GM12865 (cell line): ENCODE measurements at places on chromosomes 6 and 20.

DNA sequence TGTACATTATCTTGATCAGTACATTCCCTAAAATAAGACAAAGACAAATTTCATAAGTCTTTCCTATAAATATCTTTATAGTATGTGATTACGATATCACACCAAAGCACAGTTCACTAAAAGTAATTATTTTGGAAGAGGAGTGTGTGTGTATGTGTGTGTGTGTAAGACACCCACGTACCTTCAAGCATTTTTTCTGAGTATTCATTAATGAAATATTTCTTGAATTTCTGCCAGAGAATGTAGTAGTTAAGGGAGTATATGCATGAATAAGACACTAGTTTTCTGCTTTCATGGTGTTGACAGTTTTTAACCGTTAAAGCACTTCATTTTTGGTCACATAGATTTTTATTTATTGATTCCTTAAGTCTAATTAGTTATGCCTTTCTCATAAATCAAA is 36.8 kb downstream of the MANEA start:
- no peak for DNase-seq

DNA sequence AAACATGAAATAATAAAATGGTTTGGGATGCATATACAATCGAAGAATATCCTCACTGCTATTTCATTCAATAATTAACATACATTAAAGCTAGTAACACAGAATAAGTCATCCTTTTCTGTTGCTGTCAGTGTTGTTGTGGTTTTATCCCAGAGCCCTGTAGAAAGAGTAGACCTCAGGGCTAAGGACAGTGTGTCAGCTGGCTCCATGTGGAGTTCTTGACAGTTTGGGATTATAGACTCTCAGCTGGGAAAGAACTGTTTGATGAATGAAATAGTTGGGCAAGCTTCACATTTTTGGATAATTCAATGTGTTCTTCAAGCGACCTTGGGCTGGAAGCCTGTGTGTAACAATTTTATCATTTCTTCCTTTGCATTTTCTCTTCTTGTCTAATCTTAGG is 10.1 kb downstream of the UTRN start:
- no peak for DNase-seq

- no peak for DNase-seq
Observed at GRCh38 chr20:17282501-17282900, 55.7 kb downstream of the PCSK2 start.

GRCh38 chr6:16078064-16078463 is 50.8 kb upstream of the MYLIP start:
- peak; percentile 58 for DNase-seq

DNA sequence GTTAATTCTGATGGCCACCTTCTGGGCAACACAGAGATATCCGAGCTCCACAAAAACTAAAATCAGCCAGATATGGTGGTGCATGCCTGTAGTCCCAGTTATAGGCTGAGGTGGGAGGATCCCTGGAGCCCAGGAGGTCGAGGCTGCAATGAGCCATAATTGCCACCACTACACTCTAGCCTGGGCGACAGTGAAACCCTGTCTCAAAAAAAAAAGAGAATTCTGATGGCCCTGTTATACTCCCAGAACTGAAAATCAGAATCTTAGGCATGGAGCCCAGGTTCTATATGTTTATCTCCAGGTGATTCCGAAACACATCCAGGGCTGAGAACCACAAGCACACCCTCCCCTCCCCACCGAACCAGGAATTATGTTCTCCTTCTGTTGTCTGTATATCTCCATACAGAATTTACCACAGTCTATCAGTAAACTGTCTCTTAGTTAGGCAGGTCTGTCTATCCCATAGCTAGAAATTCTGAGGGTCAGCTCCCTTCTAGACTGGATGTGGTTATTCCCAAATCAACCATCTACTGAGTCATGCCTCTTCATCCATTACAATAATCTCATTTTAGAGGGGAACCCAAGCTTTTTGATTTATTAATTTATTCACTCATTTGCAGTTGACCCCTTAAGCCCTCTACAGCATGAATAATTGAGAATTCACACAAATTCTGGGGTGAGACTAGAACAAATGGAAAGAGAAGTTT is 24.8 kb upstream of the CCND3 start:
- DNase-seq, result no peak

- no peak for DNase-seq
Observed at GRCh38 chr6:16759181-16759645, 2.0 kb downstream of the ATXN1 start.

GRCh38 chr6:14543971-14544585 is 426.5 kb downstream of the CD83 start:
- no peak for DNase-seq

- no peak for DNase-seq
Observed at GRCh38 chr6:91031581-91031980, 444.7 kb upstream of the MAP3K7 start.

DNA sequence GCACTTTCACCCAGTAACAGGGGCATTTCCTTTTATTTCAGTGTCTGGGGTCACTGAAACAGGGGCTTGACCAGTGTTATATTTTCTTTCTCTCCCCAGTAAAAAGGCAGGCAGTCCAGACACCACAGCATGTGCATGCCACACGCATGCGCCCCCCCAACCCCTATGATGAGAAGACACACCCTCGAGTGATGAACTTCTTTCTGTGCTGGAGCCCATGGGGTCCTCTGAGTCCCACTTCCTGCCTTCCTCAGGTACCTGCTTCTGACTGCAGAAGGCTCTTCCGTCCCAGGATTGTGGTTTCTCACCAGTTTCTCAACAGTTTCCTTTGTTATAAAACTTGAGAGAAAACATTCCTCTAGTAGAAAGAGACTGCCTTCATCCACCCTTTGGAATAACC is 45.7 kb upstream of the TMEM181 start:
- peak; percentile 31 for DNase-seq

- DNase-seq, result no peak
Observed at GRCh38 chr6:154782193-154782592, 49.0 kb downstream of the SCAF8 start.

GRCh38 chr6:14025160-14025559 is 92.4 kb upstream of the CD83 start:
- peak; percentile 7 for DNase-seq

DNA sequence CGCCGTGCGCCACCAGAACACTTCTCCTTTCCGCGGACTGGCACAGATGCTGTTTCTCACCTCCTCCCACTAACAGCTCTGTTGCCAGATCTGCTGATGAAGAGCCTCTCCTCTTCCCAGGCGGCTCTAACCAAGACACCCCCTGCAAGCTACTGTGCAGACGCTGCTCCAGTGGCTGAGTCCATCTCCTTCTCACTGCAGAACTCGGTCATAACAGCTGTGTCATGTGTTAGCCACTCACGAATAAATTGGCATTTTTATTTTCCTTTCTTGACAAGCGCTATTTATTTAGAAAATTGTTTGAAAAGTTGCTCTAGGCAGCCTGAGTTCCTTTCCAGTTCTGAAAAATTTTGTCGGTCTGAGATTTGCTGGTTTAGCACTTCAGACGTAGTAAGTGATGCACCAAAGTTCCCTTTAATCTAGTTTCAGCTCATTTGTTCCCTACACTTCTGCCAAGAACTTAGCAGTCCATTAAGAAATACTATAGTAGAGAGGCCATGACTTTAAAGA is 12.8 kb upstream of the PLEKHG1 start:
- DNase-seq, result no peak

DNA sequence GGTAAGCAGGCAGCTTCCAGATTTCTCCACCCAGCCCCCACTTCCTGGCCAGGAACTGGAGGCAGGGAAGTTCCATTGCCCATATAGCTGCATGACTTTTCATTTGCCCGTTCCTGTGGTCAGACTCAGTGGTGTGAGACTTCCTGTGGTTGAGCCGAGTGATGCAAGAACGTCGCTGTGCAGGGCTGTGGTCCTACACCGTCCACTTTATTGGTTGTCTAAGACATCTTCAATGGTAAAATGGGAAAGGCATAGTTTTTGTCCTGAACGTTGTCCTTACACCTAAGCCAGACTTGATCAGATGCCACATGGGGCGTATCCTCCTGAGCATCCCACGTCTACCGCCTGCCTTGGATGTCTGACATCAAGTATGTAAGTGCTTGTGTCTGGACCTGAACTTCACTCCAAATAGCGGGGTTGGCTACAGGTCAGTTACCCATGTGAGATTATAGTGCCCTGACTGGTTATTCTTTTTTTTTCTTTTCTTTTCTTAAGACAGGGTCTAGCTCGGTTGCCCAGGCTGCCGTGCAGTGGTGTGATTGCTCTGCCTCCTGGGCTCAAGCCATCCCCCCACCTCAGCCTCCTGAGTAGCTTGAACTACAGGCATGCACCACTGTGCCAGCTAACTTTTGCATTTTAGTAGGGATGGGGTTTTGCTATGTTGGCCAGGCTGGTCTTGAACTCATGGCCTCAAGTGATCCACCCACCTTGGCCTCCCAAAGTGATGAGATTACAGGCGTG is 25.9 kb upstream of the GTSF1L start:
- DNase-seq, result peak; percentile 96

GRCh38 chr6:108693430-108694154 is 132.9 kb downstream of the FOXO3 start:
- DNase-seq, result no peak

DNA sequence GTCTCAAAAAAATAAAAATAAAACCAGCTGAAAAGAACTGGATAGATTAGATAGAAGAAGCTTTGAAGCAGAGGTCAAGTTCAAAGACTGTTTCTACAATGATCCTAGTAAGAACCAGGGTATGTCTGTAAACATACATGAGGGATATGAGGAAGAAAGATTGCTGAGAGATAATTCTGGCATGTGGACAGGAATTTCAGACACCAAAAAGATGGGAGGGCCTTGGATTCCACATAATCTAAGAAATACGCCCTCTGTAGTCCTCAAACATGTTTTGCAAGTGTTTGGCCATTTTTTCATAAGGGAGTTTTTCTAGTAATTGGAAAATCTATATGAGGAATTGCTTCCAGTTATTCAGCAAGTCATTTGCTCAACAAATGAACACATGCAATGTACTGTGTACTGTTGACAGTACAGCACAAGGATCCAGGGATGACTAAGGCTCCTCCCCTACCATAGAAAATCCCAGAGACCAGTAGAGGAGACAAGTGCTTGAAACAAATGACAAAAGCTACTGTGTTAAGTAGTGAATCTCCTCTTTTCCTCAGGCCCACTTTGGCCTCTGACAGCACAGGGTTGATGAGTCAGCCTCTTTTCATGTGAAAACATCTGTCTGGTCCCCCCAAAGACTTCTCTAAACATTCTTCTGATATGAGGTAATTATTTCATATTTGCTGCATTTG is 795.9 kb downstream of the MAFB start:
- no peak for DNase-seq
